ENCODE measurements at places on chromosomes 2 and 18. TPM values are rescaled to one million over a fixed set of nuclear protein-coding genes. Genes with fewer than 3 reads are reported as not detected.

RAB6C gene
- not detected for total RNA-seq

L3MBTL4 gene
- 5.8 TPM for total RNA-seq

KIAA2012 gene
- total RNA-seq, result not detected

DNA sequence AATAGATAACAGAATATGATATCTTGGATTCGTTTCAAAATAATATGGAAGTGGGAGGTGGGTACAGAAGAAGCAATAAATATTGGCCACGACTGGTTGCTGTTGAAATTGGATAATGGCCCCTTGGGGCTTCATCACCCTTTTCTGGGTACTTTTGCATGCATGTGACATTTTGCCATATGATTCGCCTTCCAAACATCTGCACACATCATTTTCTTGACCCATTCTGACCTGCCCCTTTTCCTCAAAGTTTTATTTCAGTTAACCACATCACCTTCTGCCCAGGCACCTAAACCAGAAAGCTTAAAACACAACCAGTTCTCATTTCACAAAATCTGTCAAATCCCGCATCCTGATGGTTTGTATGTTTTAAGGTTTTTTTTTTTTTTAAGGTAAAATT is 116.7 kb upstream of the AGAP1 start:
- peaks cover 3% of the 10 kb centered on the region for H3K27me3 ChIP-seq
- H3K27ac ChIP-seq, result no peak overlapping the region
- H3K36me3 ChIP-seq, result no peaks in the 10 kb centered on the region
- no peaks in the 10 kb centered on the region for H3K4me1 ChIP-seq

- H3K36me3 ChIP-seq, result no peaks in the 10 kb centered on the region
- H3K4me1 ChIP-seq, result no peaks in the 10 kb centered on the region
- H3K27me3 ChIP-seq, result no peaks in the 10 kb centered on the region
- no peak overlapping the region for H3K27ac ChIP-seq
- DNase-seq, result no peak
These were observed 168.2 kb downstream of the VWC2L start for GRCh38 chr2:214579035-214579434.

DNA sequence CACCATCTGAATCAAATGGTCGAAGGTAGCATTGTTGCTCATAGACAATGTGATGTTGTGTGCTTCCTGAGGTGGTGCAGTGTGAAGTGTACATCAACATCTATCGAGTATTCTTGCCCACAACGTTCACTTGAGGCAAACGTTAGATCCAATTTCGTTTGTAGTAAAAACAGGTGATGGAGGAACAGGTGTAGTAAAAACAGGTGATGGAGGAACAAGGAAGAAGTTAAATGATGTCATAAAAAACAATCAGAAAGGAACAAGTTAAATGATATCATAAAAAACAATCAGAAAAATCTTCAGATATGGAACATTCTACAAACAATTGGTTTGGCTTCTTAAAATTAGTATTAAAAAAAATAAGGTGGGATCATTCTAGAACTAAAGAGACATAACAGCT is 11.3 kb downstream of the WDR7 start:
- H3K4me1 ChIP-seq, result peaks cover 14% of the 10 kb centered on the region
- DNase-seq, result no peak
- peak overlapping the region; percentile 9 for H3K27ac ChIP-seq
- no peaks in the 10 kb centered on the region for H3K36me3 ChIP-seq

DNA sequence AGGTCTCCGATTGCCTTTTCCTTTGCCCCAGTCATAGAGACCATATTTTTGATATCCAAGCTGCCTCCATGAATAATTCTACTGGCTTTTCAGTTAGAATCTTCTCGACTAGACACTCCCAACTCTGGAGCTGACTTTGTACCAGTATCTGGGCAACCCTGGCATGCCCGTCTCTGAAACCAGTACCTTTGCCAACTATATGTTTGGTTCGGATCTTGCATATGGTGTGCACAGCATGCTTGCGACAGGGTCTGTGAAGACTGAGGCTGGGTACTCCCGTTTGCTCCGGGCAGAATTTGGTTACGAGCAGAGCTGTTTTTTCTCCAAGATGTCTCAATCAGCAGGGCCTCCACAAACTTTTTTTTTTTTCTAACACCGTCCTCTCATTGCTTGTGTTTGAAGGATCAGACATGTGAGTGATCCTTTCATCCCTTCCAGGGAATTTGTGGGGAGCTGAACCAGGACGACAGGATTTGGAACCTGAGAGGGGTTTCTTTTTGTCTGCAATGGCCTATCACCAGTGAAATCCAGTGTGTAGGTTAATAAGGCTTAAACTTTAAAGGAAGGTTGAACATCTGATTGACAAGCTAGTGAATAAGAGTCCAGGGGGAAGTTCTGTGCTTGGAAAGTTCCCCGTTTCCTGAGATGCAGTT is 322.3 kb downstream of the MYCN start:
- no peaks in the 10 kb centered on the region for H3K36me3 ChIP-seq
- H3K4me1 ChIP-seq, result no peaks in the 10 kb centered on the region
- H3K4me3 ChIP-seq, result no peak overlapping the region
- H3K27me3 ChIP-seq, result no peaks in the 10 kb centered on the region

GRCh38 chr2:157611726-157612125 is 16.9 kb downstream of the ACVR1C start:
- no peaks in the 10 kb centered on the region for H3K36me3 ChIP-seq
- no peaks in the 10 kb centered on the region for H3K4me1 ChIP-seq
